Activated CD4-positive, alpha-beta T cell treated with anti-CD3 and anti-CD28 coated beads for 36 hours (primary cell): ENCODE measurements at places on chromosomes 5 and 9.

DNA sequence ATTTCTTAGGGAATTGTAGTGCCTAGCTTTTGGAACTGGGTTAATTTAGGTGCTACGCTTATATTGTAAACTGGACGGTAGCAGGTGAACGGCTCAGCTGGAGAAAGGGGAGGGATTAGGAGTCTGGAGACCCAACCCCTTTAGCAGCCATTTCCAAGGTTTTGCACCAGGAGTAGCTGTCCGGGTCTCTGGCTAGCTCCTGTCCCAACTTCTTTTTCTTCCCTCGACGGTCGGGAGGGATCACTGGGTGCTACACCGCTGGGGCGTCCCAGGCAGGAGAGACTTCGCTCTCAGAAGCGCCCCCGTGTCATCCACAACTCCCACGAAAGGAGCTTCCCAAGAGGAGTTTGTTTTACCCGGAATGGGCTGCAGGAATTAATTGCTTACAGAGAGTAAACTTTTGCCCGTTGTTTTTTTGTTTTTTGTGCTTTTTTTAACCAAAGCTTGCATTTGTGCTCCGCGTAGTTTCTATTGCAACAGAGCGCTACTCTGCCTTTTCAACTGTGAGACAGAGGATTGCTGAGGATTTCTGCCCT lies 1640.9 kb upstream of the C9orf72 start:
- DNase-seq = no peak

DNA sequence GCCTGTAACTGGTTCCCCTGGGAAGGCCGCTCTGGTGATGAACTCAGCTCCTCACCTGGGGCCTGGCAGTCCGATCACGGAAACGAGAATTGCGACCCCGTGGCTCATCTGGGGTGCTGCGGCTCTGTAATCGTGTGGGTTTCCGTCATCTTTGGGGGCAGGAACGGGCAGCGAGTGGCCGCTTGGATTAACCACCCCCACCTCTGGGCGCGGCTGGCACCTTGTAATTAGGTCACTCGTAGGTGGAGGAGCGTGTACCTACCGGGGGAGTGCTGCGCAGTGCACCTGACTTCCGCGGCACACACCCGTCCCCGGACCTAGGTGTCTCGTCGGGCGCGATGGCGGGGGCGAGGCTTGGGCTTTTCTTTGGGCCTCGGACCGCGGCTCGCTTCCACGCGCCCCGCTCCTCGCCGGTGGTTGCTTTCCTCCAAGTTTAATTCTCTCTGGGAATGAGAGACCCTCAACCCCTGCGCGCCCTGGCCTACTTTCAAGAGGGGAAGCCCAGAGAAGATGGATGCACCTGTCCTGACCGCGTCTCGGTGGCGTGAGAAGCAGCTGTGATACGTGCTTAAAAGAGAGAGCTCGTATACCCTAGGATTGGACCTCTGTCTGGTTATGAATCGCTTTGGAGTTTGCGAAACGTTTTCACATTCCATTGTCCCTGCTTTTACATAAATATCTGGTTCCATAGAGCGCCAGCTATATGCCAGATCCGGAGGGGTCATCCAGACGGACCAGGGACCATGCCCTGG lies 744 bp upstream of the PPP2CA start:
- DNase-seq = peak; percentile 80

DNA sequence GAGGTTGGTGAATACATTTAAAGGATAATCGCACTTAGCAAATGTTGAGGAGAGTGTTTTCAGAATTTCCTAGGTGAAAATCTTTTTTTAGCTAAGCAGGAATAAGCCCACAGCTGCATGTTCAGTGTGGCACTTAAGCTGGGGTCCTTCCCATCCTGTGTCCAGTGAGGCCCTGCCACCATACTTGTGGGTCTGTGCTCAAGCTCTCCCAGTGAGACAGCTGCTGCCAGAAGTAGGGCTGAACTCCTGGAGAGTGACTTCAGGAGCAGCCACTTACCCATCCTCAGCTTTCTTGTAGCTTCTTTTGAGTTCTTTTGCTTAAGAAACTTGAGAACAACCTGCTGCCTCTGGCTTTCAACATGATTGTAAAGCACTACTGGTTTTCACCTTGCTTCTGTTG lies 110.0 kb upstream of the DHFR start:
- no peak for DNase-seq

- no peak for DNase-seq
Observed at GRCh38 chr5:166165596-166165995, 2125.8 kb upstream of the WWC1 start.

DNA sequence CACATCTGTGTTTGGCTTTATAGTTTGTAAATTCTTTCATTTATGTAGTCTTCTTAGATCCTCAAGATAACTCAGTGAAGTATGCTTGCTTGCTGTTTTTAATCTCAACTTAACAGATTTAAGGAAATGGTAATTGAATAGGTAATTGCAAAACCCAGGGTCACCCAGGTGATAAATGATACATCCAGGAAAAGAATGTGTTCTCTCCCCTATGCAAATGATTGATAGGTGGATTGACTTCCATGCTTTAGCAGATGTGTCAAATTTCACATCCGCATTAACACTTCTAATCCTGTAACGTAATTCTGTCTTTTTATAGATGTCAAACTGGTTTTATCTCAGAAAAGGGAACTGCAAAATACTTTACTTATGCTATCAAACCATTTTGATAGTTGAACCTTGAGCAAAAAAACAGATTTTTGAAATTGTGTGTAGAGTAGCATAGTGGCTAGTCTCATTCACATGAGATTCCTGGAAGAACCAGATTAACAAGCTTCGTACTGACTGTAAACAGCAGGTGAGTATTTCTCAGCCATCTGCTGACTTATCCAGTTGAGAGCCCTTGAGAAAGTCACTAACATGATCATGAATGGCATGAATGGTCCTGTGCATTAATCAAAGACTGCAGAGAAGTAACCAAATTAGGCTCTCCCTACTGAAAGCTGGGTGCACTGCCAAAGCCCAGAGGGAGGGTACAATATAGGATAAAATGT lies 86.7 kb upstream of the PAM start:
- no peak for DNase-seq

- no peak for DNase-seq
Observed at GRCh38 chr5:83513491-83513890, 41.9 kb downstream of the VCAN start.
